Bronchial epithelial cell (primary cell): ENCODE measurements at places on chromosomes 4 and X. TPM values are rescaled to one million over a fixed set of nuclear protein-coding genes. Genes with fewer than 3 reads are reported as not detected.

- DNase-seq, result no peak
Measured at GRCh38 chr4:171534391-171534790, 278.8 kb upstream of the GALNTL6 start.

Gene APLN
- under 0.01 and 0.13 TPM in 2 replicates for total RNA-seq

Gene KLB
- total RNA-seq, result under 0.01 TPM in 2 replicates

DNA sequence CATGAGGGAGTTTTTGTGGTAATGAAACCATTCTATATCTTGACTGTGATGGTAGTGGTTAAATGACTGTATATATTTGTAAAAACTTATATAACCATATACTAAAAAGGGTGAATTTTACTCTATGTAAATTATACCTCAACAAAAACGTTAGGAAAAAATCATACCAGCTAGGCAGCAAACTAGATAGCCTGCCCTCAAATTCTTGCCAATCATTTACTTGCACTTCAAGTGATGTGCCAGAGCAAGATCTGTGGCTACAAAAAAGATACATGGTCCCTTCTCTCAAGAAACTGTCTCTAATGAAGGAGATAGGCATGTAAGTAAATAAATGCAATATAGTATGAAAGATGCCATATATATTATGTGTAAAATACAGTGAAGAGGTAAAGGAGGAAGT is 10.0 kb upstream of the RNF128 start:
- DNase-seq, result no peak

DNA sequence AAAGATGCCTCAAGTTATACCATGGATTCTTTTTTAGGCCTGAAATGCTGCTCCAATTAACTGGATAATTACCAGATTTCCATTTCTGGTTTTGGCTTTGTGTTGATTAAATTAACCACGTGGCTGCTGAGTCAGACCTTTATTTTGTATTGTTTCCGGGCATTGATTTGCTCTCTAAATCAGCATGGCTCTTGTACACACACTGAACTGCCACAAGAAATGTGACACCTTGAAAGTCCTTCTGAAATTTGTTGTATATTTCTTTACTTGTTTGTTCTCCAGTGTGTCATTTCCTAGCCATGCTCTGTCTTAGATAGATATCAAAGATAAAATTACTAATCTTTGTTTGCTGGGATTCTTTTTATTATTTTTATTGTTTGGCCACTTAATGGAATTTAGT is 11.7 kb downstream of the MTTP start:
- no peak for DNase-seq

Gene HHIP
- not detected in 2 replicates for total RNA-seq

DNA sequence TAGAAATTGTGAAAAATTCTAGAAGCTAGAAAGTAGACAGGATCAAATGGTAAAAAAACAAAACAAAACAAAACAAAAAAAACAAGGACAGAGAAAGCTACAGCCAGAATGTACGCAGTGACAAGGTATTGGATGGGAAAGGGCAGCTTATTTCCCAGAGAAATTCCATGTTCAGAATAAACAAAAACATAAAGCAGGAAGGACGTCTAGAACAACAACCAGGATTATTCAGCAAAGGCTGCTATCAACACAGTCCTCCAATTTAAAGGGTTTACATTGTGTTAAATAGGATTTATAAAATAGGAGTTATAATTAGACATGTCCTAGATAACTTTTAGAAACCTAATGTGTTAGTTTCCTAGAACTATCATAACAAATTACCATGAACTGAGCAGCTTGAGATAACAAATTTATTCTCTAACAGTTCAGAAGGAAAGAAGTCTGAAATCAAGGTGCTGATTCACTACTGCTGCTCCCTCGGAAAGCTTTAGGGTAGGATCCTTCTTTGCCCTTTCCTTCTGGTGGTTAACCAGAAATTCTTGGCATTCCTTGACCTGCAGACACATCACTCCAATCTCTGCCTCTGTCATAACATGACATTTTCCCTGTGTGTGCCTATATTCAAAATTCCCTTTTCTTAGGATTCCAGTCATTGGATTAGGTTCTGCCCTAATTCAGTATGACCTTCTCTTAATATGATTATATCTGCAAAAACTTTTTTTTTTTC is 175.6 kb downstream of the SNCA start:
- DNase-seq, result peak; percentile 91

Gene TDO2
- 0.38 TPM in 1 of 2 replicates, not detected in the other for total RNA-seq

Gene PTPN13
- 39.0 and 41.3 TPM in 2 replicates for total RNA-seq

DNA sequence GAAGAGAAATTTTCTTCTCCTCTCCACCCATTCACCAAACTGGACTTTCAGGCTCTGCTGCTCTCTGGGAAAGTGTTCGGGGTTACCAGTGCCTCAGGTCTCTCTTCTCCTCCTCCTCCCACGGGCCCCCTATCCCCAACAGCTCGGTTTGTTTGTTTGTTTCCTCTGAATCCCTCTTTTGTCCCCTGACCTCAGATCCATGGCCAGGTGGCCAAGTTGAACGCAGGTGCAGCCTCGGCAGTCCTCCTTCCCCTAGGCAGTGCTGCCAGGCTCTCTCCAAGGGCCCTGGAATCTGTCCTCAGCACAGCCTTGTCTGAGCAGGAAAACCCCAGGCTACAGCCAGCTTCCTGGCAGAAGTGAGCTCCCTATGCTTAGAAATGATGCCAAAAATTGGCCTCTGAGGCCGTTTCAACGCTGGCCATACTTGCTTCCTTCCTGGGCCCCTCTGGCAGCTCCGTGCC is 60.0 kb downstream of the FHDC1 start:
- DNase-seq, result peak; percentile 57

Gene RNF128
- total RNA-seq, result 21.0 and 32.1 TPM in 2 replicates

- DNase-seq, result peak; percentile 72
Measured at GRCh38 chrX:132217203-132218073, 1.8 kb downstream of the RAP2C start.

- DNase-seq, result peak; percentile 61
Measured at GRCh38 chr4:186760576-186760975, 36.9 kb upstream of the FAT1 start.

GRCh38 chrX:79365591-79365990 is 1.5 kb downstream of the ITM2A start:
- no peak for DNase-seq

DNA sequence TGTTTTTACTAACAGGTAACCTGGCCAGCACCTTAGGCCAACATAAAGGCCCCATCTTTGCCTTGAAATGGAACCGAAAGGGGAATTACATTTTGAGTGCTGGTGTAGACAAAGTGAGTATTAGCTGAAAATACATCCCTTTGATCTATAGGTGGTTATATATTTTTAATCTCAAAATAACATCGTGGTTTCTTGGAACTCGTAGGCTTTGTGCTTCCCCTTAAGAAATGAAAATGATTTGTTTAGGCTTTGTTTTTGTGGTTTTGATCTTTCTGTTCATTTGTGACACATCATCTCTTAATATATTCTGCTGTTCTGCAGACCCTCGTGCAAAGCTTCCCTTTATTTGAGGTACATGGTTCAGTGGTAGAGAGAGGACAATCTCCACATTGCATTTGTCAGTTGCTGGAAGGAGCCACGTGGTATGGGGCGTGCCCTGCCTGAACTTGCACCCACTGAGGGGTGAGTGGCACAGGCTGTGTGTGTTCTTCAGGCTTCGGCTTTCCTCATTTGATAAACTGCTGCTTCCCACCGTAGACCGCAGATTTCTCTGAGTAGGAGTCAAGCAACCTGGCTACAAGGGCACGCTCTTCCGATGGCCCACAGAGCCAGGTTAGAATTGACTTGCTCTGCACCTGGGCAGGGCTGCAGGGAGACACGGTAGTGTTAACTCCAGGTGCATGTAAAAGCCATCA is 72.2 kb downstream of the GPR143 start:
- no peak for DNase-seq

GRCh38 chrX:150897421-150898320 is 797 bp downstream of the CD99L2 start:
- no peak for DNase-seq

DNA sequence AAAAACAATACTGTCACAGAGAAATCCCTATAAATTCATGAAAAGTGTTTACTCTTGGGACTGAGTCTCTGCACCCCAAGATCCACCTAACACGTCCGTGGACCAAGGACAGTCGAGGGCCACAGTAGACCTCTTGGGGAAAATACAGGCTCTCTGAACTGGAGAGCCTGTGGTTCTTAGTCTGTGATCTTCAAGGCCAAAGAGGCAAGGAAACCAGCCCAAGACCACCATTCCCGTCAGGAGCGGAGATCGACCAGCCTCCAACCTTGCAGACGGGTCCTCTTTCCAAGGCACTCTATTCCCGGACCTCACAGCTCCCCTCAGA is 1.6 kb upstream of the APBB2 start:
- DNase-seq, result no peak

Gene SUPT20HL1
- under 0.01 TPM in 1 of 2 replicates, not detected in the other for total RNA-seq

- DNase-seq, result no peak
Measured at GRCh38 chr4:127463883-127464282, 168.9 kb upstream of the INTU start.

GRCh38 chr4:134787315-134787714 is 585.7 kb upstream of the PABPC4L start:
- peak; percentile 5 for DNase-seq

DNA sequence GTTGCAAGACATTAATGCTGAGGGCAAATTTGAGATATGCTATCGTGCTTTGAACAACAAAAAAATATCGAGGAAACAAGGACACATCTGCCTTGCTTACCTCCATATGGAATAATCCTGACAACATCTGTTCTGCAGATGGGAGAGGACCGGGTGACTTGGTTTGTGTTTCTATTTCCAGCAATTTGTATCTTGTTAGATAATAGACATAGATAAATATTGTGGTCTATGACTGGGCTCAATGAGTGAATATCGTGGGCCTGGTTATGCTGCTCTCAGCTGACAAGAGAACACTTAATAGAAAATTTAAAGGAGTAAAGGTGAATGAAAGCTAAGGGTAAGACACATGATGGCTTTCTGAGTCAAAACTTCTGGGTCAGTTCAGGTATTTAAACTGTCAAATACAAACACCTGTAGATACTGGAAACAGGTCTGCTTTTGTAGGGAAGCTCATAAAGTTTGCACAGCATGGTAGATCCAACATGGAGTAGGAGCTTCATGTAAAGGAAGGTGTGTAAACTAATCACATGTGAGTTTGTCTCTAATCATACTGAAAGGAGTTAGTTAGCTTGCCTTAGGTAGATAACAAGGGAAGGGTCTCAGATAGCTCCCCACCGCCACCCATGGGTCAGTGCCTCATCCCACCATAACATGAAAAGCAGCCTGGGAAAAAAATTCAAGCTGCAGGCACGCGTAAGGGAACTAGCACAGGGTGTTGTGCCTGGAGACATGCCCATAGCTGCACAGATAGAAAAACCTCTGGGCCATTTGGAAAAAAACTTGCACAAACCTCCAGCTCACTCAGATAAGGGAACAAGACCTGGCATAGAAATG is 904.1 kb upstream of the EPHA5 start:
- no peak for DNase-seq

- DNase-seq, result peak; percentile 79
Measured at GRCh38 chr4:88865046-88865445, 167.4 kb upstream of the NAP1L5 start.

GRCh38 chr4:81508411-81509185 is 36.9 kb upstream of the RASGEF1B start:
- DNase-seq, result no peak

Gene TAF1
- 25.3 and 31.0 TPM in 2 replicates for total RNA-seq

Gene SHROOM3
- 6.3 and 8.6 TPM in 2 replicates for total RNA-seq

DNA sequence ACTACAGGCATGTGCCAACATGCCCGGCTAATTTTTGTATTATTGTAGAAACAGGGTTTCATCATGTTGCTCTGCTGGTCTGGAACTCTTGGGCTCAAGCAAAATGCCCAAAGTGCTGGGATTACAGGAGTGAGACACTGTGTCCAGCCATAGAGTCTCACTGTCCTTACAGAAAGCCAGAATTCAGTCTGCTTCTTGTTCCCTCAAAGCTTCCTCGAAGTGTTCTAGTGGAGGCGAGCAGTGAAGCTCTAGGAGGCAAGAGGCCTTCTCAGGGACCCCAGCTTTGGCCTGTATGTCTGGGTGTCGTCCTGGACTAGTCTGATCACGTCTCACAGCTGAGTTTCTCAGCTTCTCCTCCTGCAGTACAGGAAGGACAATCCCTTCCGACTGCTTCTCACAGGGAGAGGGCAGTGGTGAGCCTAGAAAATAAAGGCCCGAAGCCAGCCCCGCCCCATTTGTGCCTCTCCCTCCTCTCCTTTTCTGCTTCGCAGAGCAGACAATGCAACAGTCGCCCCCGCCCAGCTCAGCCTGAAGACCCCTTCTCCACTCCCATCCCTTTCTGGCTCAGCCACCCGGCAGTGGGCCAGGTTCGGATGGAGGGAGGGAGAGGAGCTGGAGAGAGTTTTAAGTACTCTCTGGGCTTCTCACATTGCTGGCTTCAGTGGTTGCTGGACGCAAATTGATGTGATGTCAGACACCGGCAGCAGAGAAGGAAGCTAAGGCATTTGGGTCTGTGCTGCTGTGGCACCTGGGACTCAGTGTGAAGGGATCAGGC is 11.1 kb upstream of the FAM3A start:
- peak; percentile 76 for DNase-seq

DNA sequence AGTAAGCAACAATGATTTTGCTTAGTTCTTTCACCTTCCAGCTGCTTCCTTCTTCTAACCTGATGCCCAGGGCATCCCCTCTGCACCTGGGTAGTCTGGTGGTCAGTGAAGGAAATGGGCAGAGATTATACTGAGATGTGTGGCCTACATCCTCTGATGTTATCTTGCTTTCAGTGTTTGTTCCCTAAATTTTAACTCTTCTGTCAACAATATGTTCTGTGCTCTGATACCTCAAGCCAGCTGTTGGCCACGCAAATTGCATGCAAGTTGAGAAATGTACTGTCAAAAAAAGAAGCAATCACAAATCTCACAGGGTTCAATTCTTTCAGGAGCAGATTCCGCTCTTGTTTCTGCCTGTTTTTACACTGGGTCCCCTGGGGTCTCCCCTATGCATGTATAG is 73.8 kb downstream of the FBXW7 start:
- no peak for DNase-seq

- no peak for DNase-seq
Measured at GRCh38 chrX:17298564-17298963, 76.4 kb upstream of the NHS start.

- no peak for DNase-seq
Measured at GRCh38 chr4:14582677-14583076, 419.6 kb upstream of the CPEB2 start.

Gene GATA1
- not detected in 2 replicates for total RNA-seq
